Activated naive CD4-positive, alpha-beta T cell (primary cell): ENCODE measurements at places on chromosomes 16 and 17.

DNA sequence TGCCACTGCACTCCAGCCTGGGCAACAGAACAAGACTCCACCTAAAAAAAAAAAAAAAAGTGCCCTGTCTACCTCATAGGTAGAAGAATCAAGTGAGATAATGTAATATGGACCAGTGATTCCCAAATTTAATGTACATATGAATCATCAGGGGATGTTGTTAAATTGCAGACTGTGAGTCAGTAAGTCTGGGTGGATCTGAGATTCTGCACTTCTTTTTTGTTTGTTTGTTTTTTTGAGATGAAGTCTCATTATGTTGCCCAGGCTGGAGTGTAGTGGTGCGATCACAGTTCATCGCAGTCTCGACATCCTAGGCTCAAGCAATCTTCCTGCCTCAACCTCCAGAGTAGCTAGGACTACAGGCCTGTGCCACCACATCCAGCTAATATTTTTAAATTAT is 31.6 kb downstream of the HOXB1 start:
- no peak for DNase-seq

- no peak for DNase-seq
Measured at GRCh38 chr17:81575836-81576235, 23.7 kb upstream of the FAAP100 start.

- DNase-seq, result no peak
Measured at GRCh38 chr16:86998196-86999001, 318.8 kb downstream of the C16orf95 start.

GRCh38 chr16:65279576-65279975 is 157.7 kb upstream of the CDH11 start:
- DNase-seq, result no peak

DNA sequence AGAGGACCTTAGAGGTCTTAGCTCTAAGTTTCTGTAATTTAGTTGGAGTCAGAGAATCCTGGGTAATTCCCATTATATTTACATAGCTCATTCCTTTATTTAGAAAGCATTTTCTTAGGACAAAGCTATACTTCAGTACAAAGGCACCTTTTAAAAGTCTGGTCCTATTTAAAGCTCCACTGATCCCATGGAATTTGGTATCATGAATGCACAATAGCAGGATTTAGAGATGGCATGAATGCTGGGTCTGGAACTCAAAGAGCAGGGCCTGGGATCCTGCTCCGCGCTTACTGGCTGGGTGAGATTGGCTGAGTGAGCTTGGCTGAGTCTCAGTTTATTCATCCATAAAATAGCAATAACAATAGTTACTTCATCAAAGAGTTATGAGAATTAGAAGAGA is 4.8 kb downstream of the KRT23 start:
- DNase-seq, result no peak

DNA sequence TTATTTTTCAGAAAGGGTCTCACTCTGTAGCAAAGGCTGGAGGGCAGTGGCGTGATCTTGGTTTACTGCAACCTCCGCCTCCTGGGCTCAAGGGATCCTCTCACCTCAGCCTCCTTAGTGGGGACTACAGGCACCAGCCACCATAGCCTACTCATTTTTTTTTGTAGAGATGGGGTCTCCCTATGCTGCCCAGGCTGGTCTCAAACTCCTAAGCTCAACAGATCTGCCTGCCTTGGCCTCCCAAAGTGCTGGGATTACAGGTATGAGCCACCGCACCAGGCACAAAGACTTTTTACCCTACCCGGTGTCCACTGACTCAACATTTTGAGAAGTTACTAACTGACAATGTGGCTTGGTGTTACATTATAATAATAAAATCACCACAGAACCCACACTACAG is 7.2 kb downstream of the GRB2 start:
- DNase-seq, result no peak

DNA sequence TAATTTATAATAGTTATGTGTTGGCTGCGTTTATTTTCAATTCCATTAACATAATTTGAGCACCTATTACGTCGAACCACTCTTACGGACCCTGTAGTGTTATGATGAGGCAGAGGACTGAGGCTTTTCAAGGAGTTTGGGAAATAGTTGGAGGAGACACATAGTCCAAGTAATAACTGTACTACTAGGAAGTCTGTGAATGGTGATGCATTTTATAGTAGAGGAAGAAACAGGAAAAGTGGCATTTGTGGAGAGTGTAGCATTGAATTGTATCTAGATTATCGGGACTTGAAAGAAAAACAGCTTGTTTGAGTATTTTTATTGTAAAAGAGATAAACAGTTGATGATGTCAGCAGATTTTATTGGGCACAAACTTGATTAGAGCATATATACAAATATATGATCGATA is 1.7 kb downstream of the NFATC3 start:
- DNase-seq, result no peak

- no peak for DNase-seq
Measured at GRCh38 chr16:9647981-9648701, 534.1 kb downstream of the GRIN2A start.

- no peak for DNase-seq
Measured at GRCh38 chr16:1488054-1488601, 616 bp downstream of the PTX4 start.

- no peak for DNase-seq
Measured at GRCh38 chr16:66457888-66458287, 30.8 kb downstream of the BEAN1 start.

GRCh38 chr17:17354560-17355349 is 51.6 kb downstream of the NT5M start:
- DNase-seq, result peak; percentile 53

DNA sequence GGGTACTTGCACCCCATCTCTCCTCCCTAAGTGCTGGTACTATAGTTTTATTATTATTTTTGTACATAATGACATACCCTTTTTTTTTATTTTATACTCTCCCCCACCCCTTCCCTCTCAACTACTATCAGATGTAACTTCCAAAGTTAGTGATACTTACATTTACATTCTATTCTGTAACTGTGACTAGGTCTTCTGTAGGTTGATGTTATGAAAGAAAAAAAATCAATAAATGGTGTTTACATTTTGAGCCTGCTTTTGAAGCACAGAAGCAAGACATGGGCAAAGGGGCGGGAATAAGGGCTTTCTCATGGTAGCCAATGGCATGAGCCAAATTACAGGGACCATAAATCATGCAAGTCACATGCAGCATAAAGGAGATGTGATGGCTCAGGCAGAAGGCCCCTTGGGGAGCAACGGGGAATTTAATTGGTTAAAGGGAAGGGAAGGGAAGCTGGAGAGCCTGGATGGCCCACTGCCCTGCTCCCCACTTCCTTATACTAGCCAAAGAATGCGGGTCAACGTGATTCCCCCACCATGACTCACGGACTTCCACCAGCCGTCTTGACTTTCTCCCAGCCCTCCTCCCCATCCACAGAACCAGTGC is 2.4 kb upstream of the ACSF2 start:
- no peak for DNase-seq

- no peak for DNase-seq
Measured at GRCh38 chr17:41710472-41711090, 1.6 kb upstream of the GAST start.
